ENCODE measurements at places on chromosomes 1 and 21.

DNA sequence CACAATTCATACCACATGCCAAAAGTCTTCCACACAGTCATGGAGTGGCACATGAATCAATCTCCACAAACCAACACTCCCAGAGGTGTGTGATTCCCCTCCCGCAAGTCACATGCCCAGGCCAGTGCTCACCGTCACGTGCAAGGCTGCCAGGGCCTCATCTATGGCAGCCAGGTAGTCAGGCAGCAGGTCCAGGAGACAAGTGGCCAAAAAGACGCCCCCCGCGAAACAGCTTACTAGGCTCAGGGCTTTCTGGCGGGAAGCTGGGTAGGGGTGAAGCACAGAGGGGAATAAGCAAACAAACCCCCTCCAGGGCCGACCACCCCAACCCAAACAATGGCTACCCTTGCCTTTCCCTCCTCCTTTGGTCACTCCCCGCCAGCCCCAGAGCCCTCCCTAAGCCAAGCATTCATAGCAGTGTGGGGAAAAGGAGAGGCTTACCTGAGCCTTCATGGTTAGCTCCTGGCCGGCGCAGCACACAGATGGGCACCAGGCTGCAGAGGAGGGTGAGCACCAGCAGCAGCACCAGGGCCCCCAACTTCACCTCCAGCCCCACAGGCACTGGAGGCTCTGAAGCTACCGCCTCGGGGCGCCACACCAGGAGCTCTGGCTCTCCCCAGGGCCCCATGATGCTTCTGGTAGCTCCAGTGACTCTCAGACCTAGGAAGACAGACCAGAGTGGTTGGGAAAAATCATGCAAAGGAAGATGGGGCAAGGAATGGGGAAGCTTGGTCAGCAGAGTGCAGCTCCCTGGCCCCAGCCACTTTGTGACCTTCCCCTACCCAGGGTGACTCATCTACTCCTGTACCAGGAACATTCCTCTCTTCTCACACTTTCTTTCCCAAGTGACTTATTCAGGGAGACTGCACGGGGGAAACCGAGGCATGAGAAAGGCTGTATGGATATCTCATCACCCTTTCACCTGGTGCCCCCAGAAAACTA, 978 bp downstream of the SLC39A1 start:
- DNase-seq, result no peak

- no peak for DNase-seq
These were observed 866.2 kb downstream of the LRRIQ3 start for GRCh38 chr1:73331726-73332125.

DNA sequence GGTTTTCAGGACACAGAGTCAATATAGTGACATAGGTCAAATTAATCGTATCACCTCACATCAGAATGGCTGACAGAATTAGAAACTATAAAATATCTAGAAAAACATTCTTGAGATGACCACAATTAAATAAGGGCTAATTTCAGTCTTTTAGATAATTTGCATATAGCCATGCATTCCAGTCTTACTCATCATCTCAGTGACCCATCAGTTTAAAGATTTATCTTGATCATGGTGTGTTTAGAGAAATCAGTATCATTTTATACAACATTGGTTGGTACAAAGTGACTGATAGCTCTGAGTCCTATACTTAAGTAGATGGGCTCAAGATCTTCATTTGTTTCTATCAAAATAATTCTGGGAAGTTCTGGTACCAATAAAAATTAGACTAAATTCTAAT, 262.3 kb upstream of the SNX7 start:
- no peak for DNase-seq

- DNase-seq, result no peak
These were observed 992 bp upstream of the C1QA start for GRCh38 chr1:22635436-22635835.

- DNase-seq, result no peak
These were observed 59.6 kb downstream of the FOXO6 start for GRCh38 chr1:41420860-41421259.

GRCh38 chr1:54018635-54019034, 649 bp upstream of the LDLRAD1 start:
- no peak for DNase-seq

DNA sequence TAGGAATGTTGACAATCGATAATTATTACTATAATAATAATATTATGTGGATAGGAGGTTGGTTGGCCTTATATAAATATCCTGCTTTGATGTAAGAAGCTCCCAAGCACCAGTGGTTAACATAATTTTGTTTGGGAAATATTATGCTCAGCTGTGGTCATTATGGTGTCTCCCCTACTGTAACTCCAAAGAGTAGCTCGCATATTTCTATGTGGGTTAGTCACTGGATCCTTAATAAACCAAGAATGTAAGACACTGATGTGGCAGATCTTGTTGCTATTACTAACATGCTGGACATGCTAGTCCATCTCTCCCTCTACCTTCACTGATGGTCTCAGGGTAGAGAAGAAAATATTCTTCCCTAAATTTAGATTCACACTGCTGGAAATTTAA, 79.2 kb upstream of the RALGPS2 start:
- DNase-seq, result no peak

- DNase-seq, result no peak
These were observed 31.6 kb upstream of the PDE9A start for GRCh38 chr21:42621819-42622177.

DNA sequence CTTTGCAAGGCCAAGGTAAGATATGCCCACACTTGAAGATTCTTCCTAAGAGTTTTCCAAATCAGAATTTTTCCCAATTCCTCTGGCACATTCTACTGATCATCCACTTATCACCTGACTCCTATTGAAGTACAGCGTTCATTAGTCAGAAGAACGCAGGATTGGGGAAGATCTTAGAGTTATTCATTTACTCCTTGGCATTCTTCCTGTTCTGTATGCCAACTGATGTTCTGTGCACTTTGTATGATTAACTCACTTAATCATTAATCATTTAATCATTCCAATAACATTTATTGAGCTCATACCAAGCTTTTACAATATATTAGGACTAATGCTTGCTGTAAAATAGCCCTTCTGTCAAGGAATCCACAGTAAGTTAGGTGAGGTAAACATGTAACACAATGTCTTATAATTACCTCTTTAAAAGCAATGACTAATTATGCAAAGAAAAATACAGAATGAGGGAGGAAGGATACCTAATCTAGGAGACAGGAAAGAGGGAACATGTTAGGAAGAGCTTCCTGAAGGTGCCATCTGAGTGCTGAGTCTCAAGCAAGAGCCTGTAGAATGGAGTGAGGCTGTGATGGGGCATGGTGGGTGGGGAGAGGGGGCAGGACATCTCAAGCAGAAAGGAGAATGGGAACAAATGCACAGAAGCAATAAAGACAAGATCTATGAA, 71.1 kb upstream of the DPT start:
- DNase-seq, result no peak

DNA sequence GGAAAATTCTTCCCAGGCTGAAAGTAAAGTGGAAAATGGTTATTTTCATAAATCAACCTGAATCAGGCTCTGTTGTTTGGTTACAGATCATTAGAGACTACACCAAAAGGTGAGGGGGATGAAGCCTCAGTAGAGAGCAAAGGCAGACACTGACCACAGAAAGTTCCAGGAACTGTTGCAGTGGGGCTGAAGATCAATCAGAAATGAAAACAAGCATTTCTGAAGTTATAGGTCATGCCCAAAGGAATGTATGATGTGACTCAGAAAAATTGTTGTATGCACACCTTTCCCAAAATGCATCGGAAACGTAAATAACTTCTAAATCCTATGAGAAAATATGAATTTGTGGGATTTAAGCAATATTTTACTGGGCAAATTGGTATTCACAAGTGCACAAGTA, 63.3 kb downstream of the FYB2 start:
- no peak for DNase-seq

GRCh38 chr1:89681045-89681729, 48.3 kb downstream of the LRRC8C start:
- DNase-seq, result no peak

DNA sequence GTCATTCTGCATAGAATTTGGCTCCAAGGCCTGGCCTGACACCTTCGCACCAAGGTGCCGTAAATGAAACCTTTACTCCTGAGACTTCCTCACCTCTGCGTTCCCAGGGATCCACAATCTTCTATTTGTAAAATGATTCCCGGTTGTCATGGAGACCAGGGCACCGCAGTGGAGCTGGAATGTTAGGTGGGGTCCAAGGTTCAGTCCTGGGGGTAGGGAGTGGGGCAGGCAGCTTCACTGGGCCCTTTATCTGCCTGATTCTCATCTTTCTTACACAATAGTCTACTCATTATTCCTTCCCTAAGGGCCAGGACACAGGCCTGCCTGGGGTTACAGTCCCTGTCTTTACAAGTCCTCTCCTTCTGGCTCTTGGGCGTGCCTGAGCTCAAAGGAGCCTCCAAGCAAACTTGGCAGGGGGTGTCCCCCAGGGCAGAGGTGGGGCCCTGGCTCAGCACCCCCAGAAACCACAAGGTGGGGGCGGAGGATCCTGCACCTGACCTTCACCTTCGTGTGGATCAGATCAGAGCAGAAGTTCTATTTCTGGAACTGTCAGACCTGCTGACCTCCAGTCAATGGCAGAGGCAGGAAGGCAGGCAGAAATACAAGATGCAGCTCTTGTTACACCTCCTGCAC, 51.1 kb downstream of the RIPK4 start:
- DNase-seq, result no peak

GRCh38 chr21:41393876-41394465, 32.1 kb upstream of the MX1 start:
- DNase-seq, result no peak

- no peak for DNase-seq
These were observed 33.9 kb upstream of the LGALS8 start for GRCh38 chr1:236489710-236490377.
